ENCODE measurements at places on chromosomes 3 and 15. TPM values are rescaled to one million over a fixed set of nuclear protein-coding genes. Genes with fewer than 3 reads are reported as not detected.

Gene GAP43
- not detected for total RNA-seq

DNA sequence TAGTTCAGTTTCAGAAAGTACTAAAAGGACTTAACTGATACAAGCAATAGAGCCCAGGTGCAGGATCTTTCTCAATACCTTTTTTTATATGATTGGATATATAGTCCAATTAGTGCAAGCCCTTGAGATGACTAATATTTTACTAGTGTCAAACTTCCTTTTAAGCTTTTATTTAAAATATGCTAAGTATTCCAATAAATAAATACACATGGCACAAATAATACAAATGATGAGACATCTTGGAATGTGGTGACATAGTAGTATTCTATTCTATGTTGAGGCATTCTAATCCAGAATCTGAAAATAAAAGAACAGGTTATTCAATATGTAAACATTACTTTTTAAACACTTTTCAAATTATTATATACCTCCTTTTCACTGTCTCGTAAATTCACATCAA is 670.0 kb downstream of the SI start:
- H3K27ac ChIP-seq: no peak overlapping the region
- no peaks in the 10 kb centered on the region for H3K36me3 ChIP-seq
- no peak for DNase-seq

- H3K27ac ChIP-seq: no peak overlapping the region
- no peaks in the 10 kb centered on the region for H3K36me3 ChIP-seq
- no peak overlapping the region for H3K4me3 ChIP-seq
- peaks cover 16% of the 10 kb centered on the region for H3K27me3 ChIP-seq
- no peak for DNase-seq
These were observed 18.9 kb upstream of the ANO10 start for GRCh38 chr3:43640681-43641080.

- no peak overlapping the region for H3K27ac ChIP-seq
- H3K4me3 ChIP-seq: no peak overlapping the region
- no peak for DNase-seq
These were observed 441.3 kb downstream of the MAGI1 start for GRCh38 chr3:65597226-65597951.

GRCh38 chr3:49238274-49239127 is 38.5 kb downstream of the C3orf62 start:
- peaks cover 2% of the 10 kb centered on the region for H3K27me3 ChIP-seq
- peaks cover 3% of the 10 kb centered on the region for H3K36me3 ChIP-seq
- no peak overlapping the region for H3K4me3 ChIP-seq
- no peak for DNase-seq
- no peaks in the 10 kb centered on the region for H3K4me1 ChIP-seq
- H3K27ac ChIP-seq: no peak overlapping the region

GRCh38 chr3:20760981-20761380 is 575.0 kb upstream of the SGO1 start:
- H3K27me3 ChIP-seq: no peaks in the 10 kb centered on the region
- no peak overlapping the region for H3K27ac ChIP-seq
- no peaks in the 10 kb centered on the region for H3K36me3 ChIP-seq
- H3K4me3 ChIP-seq: no peak overlapping the region
- DNase-seq: no peak

- H3K27me3 ChIP-seq: no peaks in the 10 kb centered on the region
- no peaks in the 10 kb centered on the region for H3K4me1 ChIP-seq
- H3K36me3 ChIP-seq: no peaks in the 10 kb centered on the region
- H3K4me3 ChIP-seq: no peak overlapping the region
- H3K27ac ChIP-seq: no peak overlapping the region
These were observed 8.5 kb upstream of the LSAMP start for GRCh38 chr3:116453666-116454346.

- no peak overlapping the region for H3K27ac ChIP-seq
- peaks cover 13% of the 10 kb centered on the region for H3K4me1 ChIP-seq
- no peak overlapping the region for H3K4me3 ChIP-seq
- H3K27me3 ChIP-seq: no peaks in the 10 kb centered on the region
- DNase-seq: no peak
These were observed 68.3 kb downstream of the BOC start for GRCh38 chr3:113279686-113280085.

Gene BTLA
- total RNA-seq: 18.2 TPM

GRCh38 chr15:66594836-66595235 is 29.0 kb upstream of the LCTL start:
- H3K4me3 ChIP-seq: no peak overlapping the region
- no peak overlapping the region for H3K27ac ChIP-seq
- peaks cover 8% of the 10 kb centered on the region for H3K4me1 ChIP-seq
